ENCODE measurements at places on chromosomes 3 and 15.

- DNase-seq = no peak
These were observed 2.4 kb upstream of the RPL29 start for GRCh38 chr3:51997935-51998596.

- DNase-seq = no peak
These were observed 110.3 kb upstream of the TMC3 start for GRCh38 chr15:81484086-81484955.

DNA sequence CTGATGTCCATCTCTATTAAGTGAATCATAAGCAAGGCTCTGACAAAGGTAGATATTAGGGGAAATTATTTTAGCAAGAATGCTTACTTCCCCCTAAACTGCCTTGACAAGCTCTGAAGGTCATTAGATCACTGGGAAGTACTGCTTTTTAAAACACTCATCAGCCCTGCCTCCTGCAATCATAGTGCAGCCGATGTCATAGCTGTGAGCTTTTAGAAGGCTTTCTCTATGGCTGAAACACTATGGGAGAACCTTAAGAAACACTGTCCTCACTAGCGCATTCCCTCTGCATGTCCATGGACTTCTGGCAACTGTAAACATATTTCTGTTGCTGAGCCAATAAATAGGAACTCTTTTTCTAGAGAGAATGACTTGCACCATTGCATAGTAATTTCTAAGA is 38.7 kb upstream of the PTPRG start:
- DNase-seq = no peak

- DNase-seq = no peak
These were observed 261.4 kb downstream of the ZMAT3 start for GRCh38 chr3:178810181-178810580.

DNA sequence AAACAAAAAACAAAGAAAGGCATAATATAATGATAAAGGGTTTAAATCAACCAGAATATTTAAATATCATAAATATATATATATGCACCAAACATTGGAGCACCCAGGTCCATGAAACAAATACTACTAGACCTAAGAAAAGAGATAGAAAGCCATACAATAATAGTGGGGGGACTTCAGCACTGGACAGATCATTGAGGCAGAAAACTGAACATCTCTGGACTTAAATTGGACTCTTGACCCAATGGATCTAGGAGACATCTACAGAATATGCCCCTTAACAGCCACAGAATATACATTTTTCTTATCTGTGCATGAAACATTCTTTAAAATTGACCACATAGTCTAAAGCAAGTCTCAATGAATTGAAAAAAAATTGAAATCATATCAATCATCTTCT is 48.7 kb upstream of the CD96 start:
- DNase-seq = no peak

DNA sequence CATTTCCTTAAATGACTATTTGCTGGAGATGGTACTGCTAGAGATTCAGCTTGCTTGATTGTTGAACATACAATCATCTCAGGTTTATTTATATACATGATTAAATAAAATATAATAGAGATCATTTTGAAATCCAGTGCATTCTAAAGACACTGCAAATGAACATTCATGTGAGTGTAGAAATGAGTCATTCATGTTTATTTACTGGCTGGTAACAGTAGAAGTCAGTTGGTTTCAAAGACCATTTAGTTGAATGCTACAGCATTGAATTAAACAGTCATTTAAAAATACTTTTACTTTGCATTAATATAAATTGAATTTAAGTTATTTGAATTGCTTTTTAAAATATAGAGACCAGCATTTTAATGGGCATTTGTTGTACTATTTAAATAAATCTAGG is 551.9 kb upstream of the GOLIM4 start:
- DNase-seq = no peak

DNA sequence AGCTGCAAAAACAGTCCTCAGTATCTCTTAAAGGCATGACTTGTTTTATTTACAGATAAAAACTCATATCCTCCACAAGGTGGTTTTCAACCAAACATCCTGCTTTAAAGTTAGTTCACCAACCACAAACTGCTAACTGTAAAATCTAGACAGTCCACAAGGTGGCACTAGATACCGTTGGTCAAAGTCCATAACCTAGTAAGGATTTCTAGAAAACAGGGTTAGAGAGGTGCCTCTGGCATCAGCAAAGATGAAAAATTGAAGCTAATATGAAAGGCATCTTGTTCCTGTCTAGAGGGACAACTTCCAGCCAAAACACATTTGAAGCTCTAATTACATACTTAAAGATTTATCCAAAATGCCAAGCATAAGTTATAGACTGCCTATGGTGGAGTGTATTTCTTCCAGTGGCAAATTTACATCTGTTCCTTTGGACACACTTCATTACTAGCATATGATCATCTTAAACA is 56.0 kb downstream of the ZMAT3 start:
- DNase-seq = peak; percentile 72

DNA sequence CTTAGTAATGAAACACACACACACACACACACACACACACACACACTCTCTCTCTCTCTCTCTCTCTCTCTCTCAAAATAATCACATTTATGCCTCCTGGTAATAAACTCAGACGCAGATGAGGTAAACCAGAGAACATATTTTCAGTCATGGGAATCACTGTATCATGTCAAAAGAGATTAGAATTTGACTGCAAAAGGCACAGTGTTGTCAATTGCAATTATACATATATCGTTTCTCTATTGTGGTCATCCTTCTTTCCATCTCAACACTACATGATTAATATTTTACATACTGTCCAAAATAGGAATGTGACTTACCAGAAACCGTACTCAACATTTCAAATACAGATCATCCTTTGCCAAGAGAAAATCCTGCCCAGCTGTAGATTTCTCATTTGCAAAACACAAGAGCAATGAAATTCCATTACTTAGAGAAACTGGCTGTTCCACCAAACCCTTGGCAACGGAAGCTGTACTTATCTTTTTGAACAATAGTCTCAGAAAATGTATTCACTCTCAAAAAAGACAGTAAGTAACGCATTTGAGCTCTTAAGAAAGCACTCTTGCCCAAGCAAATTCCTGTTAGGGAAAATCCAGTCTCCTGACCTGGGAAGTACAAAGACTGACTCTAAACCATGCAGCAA is 24.3 kb downstream of the PDZRN3 start:
- DNase-seq = no peak

All from foreskin keratinocyte (primary cell).